ENCODE measurements at places on chromosomes 6 and 20. TPM values are rescaled to one million over a fixed set of nuclear protein-coding genes. Genes with fewer than 3 reads are reported as not detected.
A peak's percentile ranks its signal among the peaks of the same experiment; 100 is the strongest.

DNA sequence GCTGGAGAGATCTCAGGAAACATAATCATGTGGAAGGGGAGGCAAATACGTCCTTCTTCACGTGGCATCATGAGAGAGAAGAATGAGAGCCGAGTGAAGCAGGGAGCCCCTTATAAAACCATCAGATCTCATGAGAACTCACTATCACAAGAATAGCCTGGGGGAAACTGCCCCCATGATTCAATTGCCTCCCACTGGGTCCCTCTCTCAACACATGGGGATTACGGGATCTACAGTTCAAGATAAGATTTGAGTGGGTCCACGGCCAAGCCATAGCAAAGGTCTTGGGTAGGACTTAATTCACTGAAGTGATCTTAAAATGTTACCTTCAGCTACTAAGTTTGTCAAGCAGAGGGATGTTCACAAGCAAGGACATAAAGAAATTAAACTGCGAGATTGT, 162.2 kb downstream of the ADGRG6 start:
- H3K27ac ChIP-seq, result no peak overlapping the region
- no peaks in the 10 kb centered on the region for H3K4me1 ChIP-seq
- H3K36me3 ChIP-seq, result no peaks in the 10 kb centered on the region
- no peaks in the 10 kb centered on the region for H3K27me3 ChIP-seq
- no peak overlapping the region for H3K4me3 ChIP-seq

DNA sequence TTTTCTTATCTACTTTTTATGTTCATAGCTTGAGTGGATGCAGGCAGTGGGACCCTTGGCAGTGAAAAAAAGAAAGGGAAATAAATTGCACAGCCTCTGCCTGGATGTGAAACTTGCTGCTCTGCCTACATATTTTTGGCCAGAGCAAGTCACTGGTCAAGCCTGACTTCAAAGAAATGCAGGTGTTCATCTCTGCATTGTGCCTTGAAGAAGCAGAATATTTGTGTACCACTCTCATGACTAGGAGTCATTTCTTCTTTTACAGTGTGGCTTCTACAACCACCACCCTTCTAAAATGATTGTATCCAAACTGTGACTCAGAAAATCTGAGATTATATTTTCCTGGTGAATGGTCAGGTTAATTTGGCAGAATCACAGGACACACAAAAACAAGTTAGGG, 2.5 kb upstream of the KATNA1 start:
- H3K27ac ChIP-seq, result no peak overlapping the region
- no peak for DNase-seq
- no peaks in the 10 kb centered on the region for H3K36me3 ChIP-seq

- no peaks in the 10 kb centered on the region for H3K36me3 ChIP-seq
- no peak overlapping the region for H3K4me3 ChIP-seq
- no peak for DNase-seq
- peak overlapping the region; percentile 29 for H3K27ac ChIP-seq
Observed at GRCh38 chr6:41344876-41345275, 9.5 kb downstream of the NCR2 start.

DNA sequence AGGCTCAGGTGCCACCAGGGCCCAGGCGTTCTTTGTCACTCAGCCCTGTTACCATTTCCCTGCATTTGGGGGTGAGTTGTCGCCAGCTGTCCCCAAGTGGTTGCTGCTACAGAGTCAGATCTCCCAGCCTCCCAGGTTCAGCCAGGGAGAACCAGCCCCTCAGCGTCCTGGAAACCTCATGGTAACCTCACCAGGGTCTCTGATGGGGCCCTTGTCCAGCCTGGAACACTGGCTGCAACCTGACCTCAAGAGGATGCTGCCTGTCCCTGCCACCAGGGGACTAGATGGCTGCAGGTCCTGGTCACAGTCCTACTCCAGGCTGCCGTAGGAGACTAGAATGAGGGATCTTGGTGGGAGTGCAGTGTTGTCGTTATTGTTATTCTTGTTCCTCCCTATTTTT, 228.3 kb upstream of the PDE10A start:
- peaks cover 3% of the 10 kb centered on the region for H3K27me3 ChIP-seq
- no peak overlapping the region for H3K4me3 ChIP-seq
- no peaks in the 10 kb centered on the region for H3K36me3 ChIP-seq

DNA sequence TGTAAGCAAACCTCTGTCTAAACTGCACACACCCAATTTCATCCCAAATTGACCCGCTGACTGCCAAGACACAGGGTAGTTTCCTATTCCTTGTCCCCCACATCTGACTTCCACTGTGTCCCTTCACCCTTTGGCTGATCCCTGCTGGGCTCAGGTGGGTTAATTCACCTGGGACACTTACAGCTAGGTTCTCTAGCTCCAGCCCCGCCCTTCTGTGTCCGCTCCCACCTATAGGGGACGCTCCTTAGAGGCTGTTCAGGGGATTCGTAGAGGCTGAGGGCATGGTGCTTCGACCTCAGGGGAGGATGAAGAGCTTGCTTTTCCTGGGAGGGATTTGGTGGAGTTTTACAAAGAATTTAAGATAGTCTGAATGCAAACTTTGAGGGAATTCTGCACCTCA, 4.0 kb upstream of the CD93 start:
- DNase-seq, result no peak
- no peaks in the 10 kb centered on the region for H3K36me3 ChIP-seq
- H3K4me1 ChIP-seq, result peaks cover 26% of the 10 kb centered on the region
- peaks cover 4% of the 10 kb centered on the region for H3K27me3 ChIP-seq

- H3K36me3 ChIP-seq, result no peaks in the 10 kb centered on the region
- no peak overlapping the region for H3K27ac ChIP-seq
- H3K4me1 ChIP-seq, result no peaks in the 10 kb centered on the region
- no peak overlapping the region for H3K4me3 ChIP-seq
- DNase-seq, result no peak
Observed at GRCh38 chr20:9608639-9609340, 94.4 kb downstream of the LAMP5 start.

DNA sequence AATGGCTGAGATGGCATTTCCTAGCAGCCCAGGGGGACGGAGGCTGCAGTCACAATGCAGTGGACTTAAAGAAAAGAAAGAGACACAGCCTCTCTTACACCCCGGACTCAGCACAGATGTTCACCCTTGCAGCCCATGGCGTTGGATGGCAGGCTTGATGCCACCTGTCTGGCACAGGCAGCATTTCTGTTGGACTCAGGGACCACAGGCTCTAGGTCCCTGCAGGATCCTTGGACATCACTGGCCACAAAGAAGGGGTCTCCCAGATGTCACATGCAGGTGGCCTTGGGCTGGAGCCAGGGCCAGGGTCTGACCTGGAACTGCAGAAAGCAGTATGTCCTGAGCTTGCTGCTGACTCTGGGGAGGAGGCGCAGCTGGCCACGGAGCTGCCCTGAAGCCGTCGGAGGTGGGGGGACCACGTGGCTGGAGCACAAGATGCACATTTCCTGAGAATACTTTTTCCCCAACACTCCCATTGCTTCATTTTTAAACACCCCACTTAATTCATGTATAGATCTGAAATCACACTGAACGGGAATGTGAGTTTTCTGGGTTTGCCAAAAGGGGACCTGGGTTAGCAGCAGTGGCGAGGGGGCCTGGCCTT, 102.3 kb upstream of the SULF2 start:
- H3K4me3 ChIP-seq, result no peak overlapping the region
- no peak overlapping the region for H3K27ac ChIP-seq
- no peak for DNase-seq
- H3K27me3 ChIP-seq, result no peaks in the 10 kb centered on the region
- no peaks in the 10 kb centered on the region for H3K36me3 ChIP-seq

- H3K4me1 ChIP-seq, result peaks cover 24% of the 10 kb centered on the region
- H3K27me3 ChIP-seq, result peaks cover 49% of the 10 kb centered on the region
- DNase-seq, result peak; percentile 7
- no peak overlapping the region for H3K27ac ChIP-seq
- H3K36me3 ChIP-seq, result no peaks in the 10 kb centered on the region
- H3K4me3 ChIP-seq, result peak overlapping the region; percentile 59
Observed at GRCh38 chr20:3237958-3238615, 903 bp downstream of the SLC4A11 start.

DNA sequence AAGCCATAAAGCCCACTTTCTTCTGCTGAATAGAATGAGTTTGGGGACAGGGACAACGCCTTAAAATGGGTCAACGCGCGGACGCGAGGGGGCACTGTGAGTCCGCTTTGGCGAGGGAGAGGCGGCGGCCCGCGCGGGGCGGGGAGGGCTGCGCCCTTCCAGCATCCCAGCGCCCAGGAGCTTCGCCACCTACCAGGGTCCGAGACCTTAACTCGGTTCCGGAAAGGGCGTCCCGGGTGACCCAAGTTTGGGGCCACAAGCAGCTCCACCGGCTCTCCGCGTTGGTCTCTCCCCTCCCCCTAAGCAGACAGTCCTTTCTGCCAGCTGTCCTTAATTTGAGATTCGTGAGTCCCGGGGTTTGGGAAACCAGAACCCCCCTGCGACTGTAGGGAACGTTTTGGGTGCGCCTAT, 1.8 kb upstream of the SAMD5 start:
- H3K4me1 ChIP-seq, result peaks cover 14% of the 10 kb centered on the region
- no peak for DNase-seq
- H3K4me3 ChIP-seq, result no peak overlapping the region
- H3K36me3 ChIP-seq, result no peaks in the 10 kb centered on the region
- no peak overlapping the region for H3K27ac ChIP-seq

GRCh38 chr20:32845786-32846185, 12.9 kb upstream of the EFCAB8 start:
- peaks cover 13% of the 10 kb centered on the region for H3K4me1 ChIP-seq
- peaks cover 80% of the 10 kb centered on the region for H3K36me3 ChIP-seq
- H3K27me3 ChIP-seq, result no peaks in the 10 kb centered on the region
- no peak overlapping the region for H3K4me3 ChIP-seq
- no peak overlapping the region for H3K27ac ChIP-seq
- no peak for DNase-seq

GRCh38 chr6:148317739-148318138, 24.9 kb upstream of the SASH1 start:
- no peak overlapping the region for H3K4me3 ChIP-seq
- no peak for DNase-seq
- H3K36me3 ChIP-seq, result no peaks in the 10 kb centered on the region

- peaks cover 14% of the 10 kb centered on the region for H3K4me1 ChIP-seq
- H3K27ac ChIP-seq, result no peak overlapping the region
- peaks cover 38% of the 10 kb centered on the region for H3K27me3 ChIP-seq
- DNase-seq, result no peak
- no peaks in the 10 kb centered on the region for H3K36me3 ChIP-seq
- H3K4me3 ChIP-seq, result peak overlapping the region; percentile 44
Observed at GRCh38 chr6:151494235-151494935, 568 bp downstream of the CCDC170 start.

GRCh38 chr20:35297155-35297554, 4.9 kb upstream of the FAM83C start:
- no peak overlapping the region for H3K4me3 ChIP-seq
- no peaks in the 10 kb centered on the region for H3K36me3 ChIP-seq
- no peaks in the 10 kb centered on the region for H3K27me3 ChIP-seq
- H3K4me1 ChIP-seq, result no peaks in the 10 kb centered on the region
- no peak for DNase-seq

GRCh38 chr6:57221191-57221935, 744 bp downstream of the RAB23 start:
- H3K27me3 ChIP-seq, result peaks cover 10% of the 10 kb centered on the region
- no peak overlapping the region for H3K27ac ChIP-seq
- H3K36me3 ChIP-seq, result no peaks in the 10 kb centered on the region
- peak; percentile 64 for DNase-seq
- peaks cover 14% of the 10 kb centered on the region for H3K4me1 ChIP-seq

- H3K36me3 ChIP-seq, result no peaks in the 10 kb centered on the region
- no peak overlapping the region for H3K4me3 ChIP-seq
- no peak for DNase-seq
- no peak overlapping the region for H3K27ac ChIP-seq
- no peaks in the 10 kb centered on the region for H3K27me3 ChIP-seq
Observed at GRCh38 chr20:17843246-17844132, 125.1 kb downstream of the SNX5 start.

- no peak overlapping the region for H3K4me3 ChIP-seq
- H3K27ac ChIP-seq, result no peak overlapping the region
- DNase-seq, result no peak
- H3K27me3 ChIP-seq, result no peaks in the 10 kb centered on the region
Observed at GRCh38 chr6:154481521-154482013, 28.9 kb downstream of the CNKSR3 start.

The XKR7 gene
- total RNA-seq, result not detected

The KIF6 gene
- total RNA-seq, result not detected

The MGME1 gene
- total RNA-seq, result 4.5 TPM

The FAM217A gene
- not detected for total RNA-seq

The BMP2 gene
- not detected for total RNA-seq

The COL9A3 gene
- total RNA-seq, result not detected

The RNF144B gene
- 3.5 TPM for total RNA-seq

All from CD4-positive, alpha-beta T cell (primary cell).